ENCODE measurements at places on chromosomes 12 and 14.

DNA sequence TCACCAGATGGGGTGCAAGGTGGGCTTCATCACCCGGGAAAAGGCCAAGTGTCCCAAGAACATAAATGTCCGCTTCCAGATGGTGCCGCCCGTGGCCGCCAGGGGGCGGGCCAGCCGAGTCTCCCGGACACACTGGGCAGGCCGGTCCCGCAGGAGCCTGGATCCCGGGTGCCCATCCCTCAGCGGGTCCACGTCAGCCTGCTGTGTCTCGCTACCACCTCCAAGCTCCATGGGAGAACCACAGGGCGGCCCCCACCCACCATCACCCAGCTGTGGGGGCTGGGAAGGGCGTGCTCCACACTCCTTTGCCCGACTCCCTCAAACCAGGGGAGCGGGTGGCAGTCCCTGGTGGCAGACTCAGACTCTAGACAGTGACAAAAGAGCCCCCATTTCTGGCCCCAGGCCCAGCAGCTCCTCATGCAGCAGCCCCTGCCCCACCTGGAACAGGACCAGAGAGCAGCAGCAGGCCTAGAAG, 22.0 kb upstream of the NUDT14 start:
- peaks cover 37% of the 10 kb centered on the region for H3K27me3 ChIP-seq
- H3K4me1 ChIP-seq, result no peaks in the 10 kb centered on the region
- no peaks in the 10 kb centered on the region for H3K36me3 ChIP-seq
- peak; percentile 86 for DNase-seq

DNA sequence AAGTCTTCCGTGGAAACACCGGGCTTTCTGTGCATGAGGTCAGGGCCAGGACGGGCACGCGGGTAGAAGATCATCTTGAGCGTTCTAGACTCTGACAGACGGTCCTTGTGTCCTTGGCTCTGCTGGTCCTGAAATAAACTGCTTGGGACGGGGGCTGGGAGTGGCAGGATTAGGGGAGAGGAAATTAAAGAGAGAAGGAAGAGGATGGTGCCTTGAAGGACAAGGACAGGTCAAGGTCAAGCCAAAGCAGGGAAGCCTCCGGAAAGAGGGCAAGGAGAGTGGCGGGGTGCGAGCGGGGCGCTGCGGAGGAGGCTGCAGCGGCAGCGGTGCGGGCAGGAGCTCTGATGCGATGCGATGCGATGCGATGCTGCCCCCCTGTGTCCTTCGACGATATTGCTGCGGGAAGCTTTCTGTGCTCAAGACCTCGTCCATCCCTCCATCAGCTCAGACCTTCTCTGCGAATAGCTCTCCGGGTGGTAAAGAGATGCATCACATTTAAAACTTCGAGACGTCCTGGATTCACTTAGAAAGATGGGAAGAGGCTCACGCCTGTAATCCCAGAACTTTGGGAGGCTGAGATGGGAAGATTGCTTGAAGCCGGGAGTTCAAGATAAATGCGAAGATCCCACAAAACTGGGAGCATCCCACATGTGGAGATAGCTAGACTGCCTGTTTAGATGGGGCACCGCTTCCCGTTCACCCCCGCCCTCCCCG, 110.1 kb upstream of the TMEM132D start:
- H3K27me3 ChIP-seq, result peaks cover 54% of the 10 kb centered on the region
- no peak overlapping the region for H3K4me3 ChIP-seq
- no peak for DNase-seq
- no peaks in the 10 kb centered on the region for H3K4me1 ChIP-seq
- H3K27ac ChIP-seq, result no peak overlapping the region

DNA sequence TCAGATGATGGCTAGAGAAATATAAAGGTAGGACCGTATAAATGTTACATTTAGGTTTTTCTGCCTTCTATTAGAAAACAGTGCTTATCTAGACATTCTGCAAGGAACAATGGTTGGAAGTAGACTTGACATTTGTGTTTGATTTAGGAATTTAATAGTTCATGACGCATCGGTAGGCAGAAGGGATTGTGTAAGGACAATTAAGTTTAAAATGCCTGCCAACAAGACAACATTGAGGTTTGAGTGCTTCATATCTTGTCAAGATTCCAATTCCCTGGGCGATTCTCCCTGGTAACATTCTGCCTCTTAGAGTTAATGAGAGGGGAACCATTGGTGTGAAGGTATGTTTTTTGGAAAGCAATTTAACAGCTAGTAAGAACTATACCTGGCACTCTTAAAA, 186.8 kb upstream of the RBM19 start:
- no peak overlapping the region for H3K4me3 ChIP-seq
- no peaks in the 10 kb centered on the region for H3K27me3 ChIP-seq
- H3K27ac ChIP-seq, result no peak overlapping the region
- no peak for DNase-seq
- no peaks in the 10 kb centered on the region for H3K4me1 ChIP-seq
- no peaks in the 10 kb centered on the region for H3K36me3 ChIP-seq

DNA sequence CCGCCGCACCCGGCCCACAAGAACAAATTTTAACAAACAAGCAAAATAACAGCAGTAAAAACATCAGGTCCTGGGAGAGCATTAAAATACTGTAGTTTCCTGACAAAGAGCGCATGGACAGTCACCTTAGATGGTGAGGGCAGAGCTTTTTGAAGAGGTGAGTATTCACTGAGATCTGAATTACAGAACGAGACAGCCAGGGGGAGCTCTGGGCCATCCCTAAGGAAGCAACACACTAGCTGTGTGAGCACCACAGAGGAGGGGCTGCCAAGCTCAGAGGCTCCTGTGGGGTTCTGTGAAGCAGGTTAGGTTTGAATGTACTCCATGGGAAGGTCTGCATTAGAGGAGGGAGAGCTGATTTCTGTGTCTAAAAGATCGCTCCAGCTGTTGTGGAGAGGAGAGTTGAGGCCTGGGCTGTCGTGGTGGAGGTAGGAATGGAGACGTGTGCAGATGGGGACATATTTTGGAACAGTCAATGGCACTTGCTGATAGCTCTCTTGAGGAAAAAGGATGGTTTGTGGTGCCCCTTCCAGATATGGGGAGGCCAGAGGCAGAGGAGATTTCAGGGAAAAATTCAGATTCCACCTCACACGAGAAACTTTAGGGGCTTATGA, 72.9 kb downstream of the TRAFD1 start:
- no peaks in the 10 kb centered on the region for H3K27me3 ChIP-seq
- no peak for DNase-seq
- no peaks in the 10 kb centered on the region for H3K36me3 ChIP-seq
- H3K4me1 ChIP-seq, result no peaks in the 10 kb centered on the region
- H3K4me3 ChIP-seq, result no peak overlapping the region

DNA sequence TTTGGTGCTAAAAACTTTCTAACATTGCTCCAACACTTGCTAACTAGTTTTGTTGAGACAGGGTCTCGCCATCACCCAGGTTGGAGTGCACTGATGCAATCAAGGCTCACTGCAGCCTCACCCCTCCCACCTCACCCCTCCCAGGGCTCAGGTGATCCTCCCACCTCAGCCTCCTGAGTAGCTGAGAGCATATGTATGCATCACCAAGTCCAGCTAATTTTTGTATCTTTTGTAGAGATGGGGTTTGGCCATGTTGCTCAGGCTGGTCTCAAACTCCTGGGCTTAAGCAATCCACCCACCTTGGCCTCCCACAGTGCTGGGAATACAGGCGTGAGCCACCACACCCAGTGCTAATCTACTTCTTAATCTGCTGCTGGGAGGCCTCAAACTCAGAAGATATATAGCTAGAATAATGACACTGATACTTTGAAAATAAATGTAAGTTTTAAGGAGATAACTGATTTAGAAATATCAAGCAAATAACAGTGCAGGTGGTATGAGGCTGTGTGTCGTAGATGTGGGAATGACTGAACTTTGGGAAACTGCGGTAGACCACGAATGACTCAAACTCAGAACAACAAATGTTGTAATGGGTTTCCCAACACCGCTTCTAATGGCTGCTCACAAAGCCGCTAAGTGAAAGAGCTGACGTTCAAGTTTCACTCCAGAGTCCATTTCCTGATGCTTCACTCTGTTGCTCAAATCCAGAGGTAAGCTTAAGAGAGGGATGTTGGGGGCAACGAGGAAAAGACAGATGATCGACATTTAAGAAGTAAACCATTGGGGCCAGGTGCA, 10.0 kb downstream of the TMCC3 start:
- DNase-seq, result no peak
- H3K4me1 ChIP-seq, result no peaks in the 10 kb centered on the region
- no peaks in the 10 kb centered on the region for H3K27me3 ChIP-seq
- no peaks in the 10 kb centered on the region for H3K36me3 ChIP-seq
- H3K27ac ChIP-seq, result no peak overlapping the region
- H3K4me3 ChIP-seq, result no peak overlapping the region

- H3K36me3 ChIP-seq, result no peaks in the 10 kb centered on the region
- no peaks in the 10 kb centered on the region for H3K4me1 ChIP-seq
- no peak overlapping the region for H3K4me3 ChIP-seq
- no peak for DNase-seq
Observed at GRCh38 chr12:116302166-116303058, 24.9 kb upstream of the MED13L start.

GRCh38 chr14:68886109-68886434, 93.0 kb downstream of the ACTN1 start:
- no peak for DNase-seq
- no peaks in the 10 kb centered on the region for H3K4me1 ChIP-seq
- H3K4me3 ChIP-seq, result no peak overlapping the region
- H3K27me3 ChIP-seq, result no peaks in the 10 kb centered on the region
- peaks cover 18% of the 10 kb centered on the region for H3K36me3 ChIP-seq

DNA sequence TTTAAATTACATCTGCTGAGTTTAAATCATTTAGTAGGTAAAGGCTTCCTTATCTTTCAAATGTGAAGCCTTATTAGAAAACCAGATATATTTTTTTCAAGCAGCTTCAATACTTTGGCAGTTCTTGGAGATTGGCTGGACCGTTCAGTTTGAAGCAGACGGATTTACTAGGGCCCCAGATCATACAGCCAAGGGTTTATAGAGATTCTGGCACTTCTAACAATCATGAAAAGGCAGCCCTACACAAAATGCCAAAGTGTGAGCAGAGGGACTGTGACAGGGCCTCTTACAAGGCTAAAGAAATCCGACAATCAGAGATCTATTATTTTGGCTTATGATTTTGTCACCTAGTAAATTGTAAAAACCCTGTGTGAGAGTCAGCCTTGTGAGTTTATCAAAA, 162.8 kb upstream of the SLC38A2 start:
- H3K4me1 ChIP-seq, result no peaks in the 10 kb centered on the region
- no peak overlapping the region for H3K4me3 ChIP-seq
- no peak for DNase-seq
- H3K27me3 ChIP-seq, result no peaks in the 10 kb centered on the region
- H3K27ac ChIP-seq, result no peak overlapping the region
- no peaks in the 10 kb centered on the region for H3K36me3 ChIP-seq

DNA sequence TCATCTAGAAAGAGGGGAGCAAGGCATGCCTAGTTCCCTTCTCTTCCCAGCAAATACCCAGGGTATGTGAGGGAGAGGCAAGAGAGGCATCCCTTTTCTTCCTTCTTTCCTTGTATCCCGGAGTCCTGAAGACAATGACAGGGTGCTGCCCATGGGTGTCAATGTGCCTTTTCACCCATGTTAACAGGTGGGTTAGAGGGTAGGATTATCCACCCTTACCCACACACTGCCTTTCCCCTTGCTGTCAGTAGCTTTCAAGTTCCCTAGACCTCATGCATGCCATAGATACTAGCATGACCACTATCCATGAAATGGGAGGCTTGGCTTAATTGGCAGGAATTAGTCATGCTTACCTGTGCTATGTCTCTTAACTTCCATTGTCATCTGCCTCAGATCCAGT, 36.3 kb upstream of the PCNX1 start:
- H3K36me3 ChIP-seq, result no peaks in the 10 kb centered on the region
- H3K27me3 ChIP-seq, result no peaks in the 10 kb centered on the region
- H3K27ac ChIP-seq, result no peak overlapping the region
- no peaks in the 10 kb centered on the region for H3K4me1 ChIP-seq
- DNase-seq, result no peak

DNA sequence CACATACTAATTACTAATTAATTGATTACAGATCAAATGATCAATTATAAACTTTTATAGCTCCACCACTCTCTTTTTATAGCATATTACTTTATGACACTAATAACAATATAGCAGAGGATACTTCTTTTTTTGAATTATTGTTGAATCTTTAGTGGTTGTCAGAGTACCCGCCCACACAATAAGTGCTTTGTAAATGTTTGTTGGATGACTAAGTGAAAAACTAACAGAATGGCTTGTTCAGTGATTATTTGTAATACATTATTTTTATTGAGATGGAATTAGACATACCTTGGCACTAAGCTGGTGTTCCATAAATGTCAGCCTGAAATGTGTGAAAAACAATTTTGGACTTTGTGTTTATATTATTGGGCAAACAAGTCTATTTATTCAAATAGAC, 670.5 kb upstream of the ATXN7L3B start:
- no peak overlapping the region for H3K4me3 ChIP-seq
- H3K27ac ChIP-seq, result no peak overlapping the region
- no peak for DNase-seq
- H3K4me1 ChIP-seq, result no peaks in the 10 kb centered on the region

- no peak overlapping the region for H3K4me3 ChIP-seq
- H3K27ac ChIP-seq, result no peak overlapping the region
- H3K27me3 ChIP-seq, result no peaks in the 10 kb centered on the region
- DNase-seq, result no peak
- H3K4me1 ChIP-seq, result no peaks in the 10 kb centered on the region
- no peaks in the 10 kb centered on the region for H3K36me3 ChIP-seq
Observed at GRCh38 chr12:65182012-65182739, 12.8 kb downstream of the LEMD3 start.

- H3K4me3 ChIP-seq, result no peak overlapping the region
- H3K27ac ChIP-seq, result no peak overlapping the region
- H3K27me3 ChIP-seq, result no peaks in the 10 kb centered on the region
- H3K36me3 ChIP-seq, result no peaks in the 10 kb centered on the region
- no peaks in the 10 kb centered on the region for H3K4me1 ChIP-seq
Observed at GRCh38 chr14:99041141-99041819, 230.7 kb downstream of the BCL11B start.

GRCh38 chr12:98754095-98754494, 109.0 kb downstream of the APAF1 start:
- no peaks in the 10 kb centered on the region for H3K27me3 ChIP-seq
- no peaks in the 10 kb centered on the region for H3K4me1 ChIP-seq
- H3K36me3 ChIP-seq, result no peaks in the 10 kb centered on the region
- H3K4me3 ChIP-seq, result no peak overlapping the region

- H3K27me3 ChIP-seq, result no peaks in the 10 kb centered on the region
- no peaks in the 10 kb centered on the region for H3K36me3 ChIP-seq
- H3K4me1 ChIP-seq, result no peaks in the 10 kb centered on the region
- no peak overlapping the region for H3K4me3 ChIP-seq
- DNase-seq, result no peak
- no peak overlapping the region for H3K27ac ChIP-seq
Observed at GRCh38 chr12:6020930-6021329, 75.9 kb upstream of the ANO2 start.

Measured in breast epithelium (tissue), 4 donors.